Activated CD8-positive, alpha-beta memory T cell treated with anti-CD3 and anti-CD28 coated beads for 4 hours (primary cell): ENCODE measurements at places on chromosomes 6 and 20.

DNA sequence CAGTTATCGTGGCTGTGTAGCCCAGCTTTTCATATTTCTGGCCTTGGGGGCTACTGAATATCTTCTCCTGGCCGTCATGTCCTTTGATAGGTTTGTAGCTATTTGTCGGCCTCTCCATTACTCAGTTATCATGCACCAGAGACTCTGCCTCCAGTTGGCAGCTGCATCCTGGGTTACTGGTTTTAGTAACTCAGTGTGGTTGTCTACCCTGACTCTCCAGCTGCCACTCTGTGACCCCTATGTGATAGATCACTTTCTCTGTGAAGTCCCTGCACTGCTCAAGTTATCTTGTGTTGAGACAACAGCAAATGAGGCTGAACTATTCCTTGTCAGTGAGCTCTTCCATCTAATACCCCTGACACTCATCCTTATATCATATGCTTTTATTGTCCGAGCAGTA is 475 bp downstream of the OR2B6 start:
- DNase-seq, result no peak

DNA sequence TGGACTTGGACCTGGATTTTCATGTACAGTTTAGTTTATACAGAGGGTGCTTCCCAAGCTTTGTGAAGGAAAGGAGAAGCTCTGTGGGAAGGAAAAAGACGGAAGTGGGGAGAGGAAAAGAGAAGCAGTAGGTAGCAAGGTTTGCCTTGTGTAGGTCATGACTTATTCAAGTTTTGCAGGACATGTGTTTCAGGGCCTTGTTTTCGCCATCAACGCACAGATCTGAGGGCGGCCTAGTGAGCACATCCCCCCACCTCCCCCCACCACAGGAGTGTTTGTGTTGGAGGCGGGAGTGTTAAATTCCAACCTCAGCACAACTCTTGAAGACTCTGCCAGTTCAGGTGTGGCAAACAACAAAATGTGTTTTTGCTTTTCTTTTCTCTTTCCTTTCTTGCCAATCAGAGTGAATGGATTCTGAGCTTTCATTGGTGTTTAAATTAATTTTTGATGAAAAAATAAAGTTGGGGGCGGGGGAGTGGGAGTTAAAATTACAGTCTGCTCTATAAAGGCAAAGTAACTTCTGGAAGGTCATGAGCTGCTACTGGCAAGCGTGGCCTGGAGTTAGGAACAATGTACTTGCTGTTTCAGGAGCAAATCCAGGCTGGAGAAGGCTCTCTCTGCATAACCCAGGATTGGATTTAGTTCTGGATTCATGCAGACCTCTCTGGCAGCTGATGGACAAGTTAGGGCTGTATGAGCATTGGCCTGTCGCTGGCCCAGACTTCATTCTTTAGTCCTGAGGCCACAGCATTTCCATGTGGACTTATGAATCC is 338.5 kb downstream of the CD83 start:
- no peak for DNase-seq

- no peak for DNase-seq
Measured at GRCh38 chr20:10463622-10464021, 28.5 kb downstream of the SLX4IP start.

GRCh38 chr6:47810885-47811284 is 29.1 kb downstream of the OPN5 start:
- DNase-seq, result no peak

GRCh38 chr6:54010340-54011276 is 100.6 kb upstream of the MLIP start:
- DNase-seq, result no peak

DNA sequence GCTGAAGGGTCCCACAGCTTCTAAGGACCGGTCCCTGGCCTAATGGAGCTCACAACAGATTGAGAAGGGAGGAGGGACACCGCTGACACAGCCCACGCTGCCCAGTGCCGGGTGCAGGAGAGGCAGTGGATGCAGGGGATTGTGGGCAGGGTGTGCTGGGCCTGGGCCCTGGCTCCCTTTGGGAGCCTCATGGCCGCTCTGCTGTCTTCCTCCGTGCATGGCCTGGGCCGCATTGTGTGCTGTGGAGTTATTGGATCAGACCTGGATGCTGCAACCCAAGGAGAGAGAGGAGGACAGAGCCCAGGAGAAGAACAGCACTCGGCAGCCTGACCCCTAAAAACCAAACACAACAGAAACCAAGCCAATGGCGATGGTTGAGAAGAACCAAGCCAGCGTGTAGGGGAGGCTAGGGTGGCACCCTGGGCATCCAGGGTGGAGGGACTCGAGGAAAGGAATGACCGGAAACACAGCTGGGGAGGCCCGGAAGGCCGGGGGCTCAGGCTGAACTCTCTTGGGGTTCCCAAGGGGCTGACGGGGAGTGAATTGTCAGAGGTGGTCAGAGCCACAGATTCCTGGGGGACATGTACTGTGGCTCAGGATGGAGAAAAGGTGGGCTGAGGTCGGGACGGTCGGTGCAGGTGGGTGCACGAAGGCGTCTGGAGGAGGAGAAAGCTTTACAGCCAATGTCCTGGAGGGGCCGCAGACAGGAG is 41.0 kb downstream of the ERMARD start:
- DNase-seq, result no peak

DNA sequence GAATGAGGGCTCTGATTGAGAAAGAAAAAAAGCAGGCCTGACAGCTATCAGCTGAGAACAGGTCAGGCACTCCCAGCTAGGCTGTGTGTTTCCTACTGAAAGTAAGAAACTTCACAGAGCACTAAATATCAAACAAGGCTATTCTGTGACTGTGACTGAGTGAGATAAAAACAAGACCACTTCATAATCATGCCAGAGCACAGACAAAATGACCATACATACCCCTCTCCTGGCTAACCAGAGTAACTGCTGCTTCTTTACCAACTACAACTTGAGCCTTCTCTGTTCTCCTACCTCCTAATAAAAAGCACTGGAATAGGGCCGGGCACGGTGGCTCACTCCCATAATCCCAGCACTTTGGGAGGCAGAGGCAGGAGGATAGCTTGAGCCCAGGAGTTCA is 6.8 kb upstream of the BTN1A1 start:
- no peak for DNase-seq

DNA sequence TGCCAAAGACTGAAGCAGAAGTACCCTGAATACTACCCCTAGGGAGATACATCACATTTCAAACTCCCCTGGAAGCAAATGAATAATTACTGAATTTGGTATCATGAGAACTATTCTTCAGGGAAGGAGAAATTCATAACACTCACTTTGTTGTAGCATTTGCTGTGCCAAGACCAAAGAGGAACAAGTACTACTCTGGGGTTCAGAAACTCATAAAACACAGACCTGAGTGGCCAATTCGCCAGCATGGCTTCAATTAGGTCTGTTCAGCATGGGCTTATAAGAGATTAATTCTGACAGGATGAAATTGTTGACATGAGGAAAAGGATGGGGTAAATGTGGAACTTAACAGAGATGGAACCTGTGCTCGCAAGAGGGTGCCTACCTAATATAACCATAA is 6.5 kb downstream of the ELOVL5 start:
- DNase-seq, result no peak

DNA sequence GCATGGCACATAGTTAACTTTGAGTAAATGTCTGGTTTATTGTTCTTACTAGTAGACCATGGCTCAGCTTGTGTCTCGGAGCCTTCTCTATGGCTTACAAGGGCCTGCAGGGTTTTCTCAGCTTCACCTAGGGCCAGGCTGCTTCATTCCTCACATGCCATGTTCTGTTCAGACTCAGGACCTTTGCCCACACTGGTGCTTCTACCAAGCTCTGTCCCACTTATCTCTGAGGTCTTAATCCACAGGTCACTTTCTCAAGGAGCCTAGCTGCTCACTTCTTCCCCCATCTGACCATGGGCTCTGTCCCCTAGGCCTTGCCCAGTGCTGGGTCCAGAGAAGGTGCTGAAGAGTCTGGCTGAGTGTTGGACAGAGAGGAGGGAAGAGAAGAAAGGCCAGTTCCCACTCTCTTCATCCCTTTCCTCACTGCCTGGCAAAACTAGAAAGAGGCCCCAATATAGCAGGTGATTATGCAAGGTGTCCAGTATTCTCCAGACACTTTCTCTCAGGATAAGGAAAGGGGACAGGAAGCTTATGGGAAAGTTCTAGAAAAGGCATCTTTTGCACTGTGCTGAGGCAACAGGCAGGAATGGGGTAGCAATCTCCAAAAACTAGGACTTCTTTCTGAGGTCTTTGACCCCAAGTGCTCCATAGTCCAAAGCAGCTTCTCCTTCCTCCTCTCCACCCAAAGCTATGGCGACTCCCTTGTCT is 40.0 kb downstream of the COX4I2 start:
- no peak for DNase-seq

DNA sequence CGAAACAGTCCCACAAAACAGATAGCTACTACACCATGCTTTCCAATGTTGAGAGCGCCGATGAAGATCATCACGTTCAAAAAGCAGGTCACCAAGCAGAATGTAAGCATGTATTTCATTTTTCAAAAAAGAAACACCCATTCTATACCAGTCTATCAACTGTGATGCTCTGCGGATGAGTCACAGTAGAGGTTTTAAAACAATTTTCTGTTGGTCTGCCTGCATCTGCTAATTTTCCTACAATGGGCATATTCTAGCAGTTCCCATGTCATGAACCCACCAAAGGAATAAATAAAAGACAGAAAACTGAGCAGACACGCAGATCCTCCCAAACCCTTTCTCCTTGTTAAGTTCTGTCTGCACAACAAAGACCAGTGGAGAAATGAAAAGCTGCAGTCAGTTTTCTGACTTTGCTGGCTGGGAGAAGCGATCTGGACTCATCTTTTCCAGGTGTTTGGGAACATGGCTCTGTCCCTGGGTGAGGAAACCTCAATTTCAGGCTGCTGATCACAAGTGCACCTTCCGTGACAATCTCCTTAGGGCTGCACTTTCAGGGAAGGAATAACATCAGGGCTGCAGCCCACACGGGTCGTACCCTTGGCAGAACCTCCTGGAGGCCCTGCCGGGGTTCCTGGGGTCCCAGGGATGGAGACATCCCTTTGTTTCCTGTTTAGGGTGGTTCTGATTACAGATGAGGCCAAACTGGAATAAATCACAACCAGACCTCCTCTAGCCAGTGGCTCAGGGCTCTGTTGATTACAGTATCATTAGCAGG is 200.1 kb downstream of the BMP7 start:
- DNase-seq, result no peak

DNA sequence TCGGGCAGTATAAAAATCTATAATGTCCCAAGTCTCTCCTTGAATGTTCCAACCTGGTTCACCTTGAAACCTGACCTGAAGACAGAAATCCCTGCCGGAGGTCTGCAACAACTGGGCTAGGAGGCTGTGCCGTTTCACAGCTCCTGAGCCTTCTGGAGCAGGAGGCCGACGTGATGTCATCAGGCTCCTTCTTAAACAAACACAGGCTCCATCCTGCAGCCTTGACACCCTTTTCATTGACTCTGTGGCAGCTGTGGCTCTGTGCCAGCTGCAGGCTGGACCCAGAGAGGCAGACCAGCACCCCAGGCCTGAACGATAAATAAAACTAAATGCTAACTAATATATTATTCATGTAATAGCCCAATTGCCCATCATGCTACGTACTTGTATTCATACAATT is 483.9 kb downstream of the CD83 start:
- no peak for DNase-seq

DNA sequence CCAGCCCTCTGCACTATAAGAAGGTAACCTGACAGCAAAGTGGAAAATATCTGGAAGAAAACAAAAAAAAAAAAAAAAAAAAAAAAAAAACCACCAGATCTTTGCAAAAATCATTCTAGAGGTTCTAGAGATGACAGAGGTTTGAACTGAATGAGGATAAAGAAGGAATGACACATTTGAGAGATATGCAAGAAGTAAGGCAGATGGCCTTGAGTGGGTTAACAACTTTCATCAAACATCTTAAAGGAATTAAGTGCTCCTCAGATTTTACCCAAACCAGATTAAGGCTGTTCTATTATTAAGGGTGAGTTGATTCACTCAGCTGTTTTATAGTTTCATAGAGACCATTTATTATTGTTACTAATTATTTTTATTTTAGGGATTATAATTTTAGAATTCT is 62.0 kb downstream of the RSPO3 start:
- DNase-seq, result no peak

GRCh38 chr20:45368221-45368980 is 5.4 kb downstream of the SYS1 start:
- DNase-seq, result no peak

GRCh38 chr6:35935469-35935868 is 14.6 kb upstream of the SRPK1 start:
- DNase-seq, result no peak

- no peak for DNase-seq
Measured at GRCh38 chr20:49174183-49174582, 14.0 kb downstream of the STAU1 start.

GRCh38 chr6:31697555-31697954 is 5.6 kb downstream of the ABHD16A start:
- DNase-seq, result no peak

- no peak for DNase-seq
Measured at GRCh38 chr6:164424489-164424888, 884.9 kb downstream of the C6orf118 start.

GRCh38 chr6:4581468-4582385 is 194.5 kb upstream of the CDYL start:
- no peak for DNase-seq

DNA sequence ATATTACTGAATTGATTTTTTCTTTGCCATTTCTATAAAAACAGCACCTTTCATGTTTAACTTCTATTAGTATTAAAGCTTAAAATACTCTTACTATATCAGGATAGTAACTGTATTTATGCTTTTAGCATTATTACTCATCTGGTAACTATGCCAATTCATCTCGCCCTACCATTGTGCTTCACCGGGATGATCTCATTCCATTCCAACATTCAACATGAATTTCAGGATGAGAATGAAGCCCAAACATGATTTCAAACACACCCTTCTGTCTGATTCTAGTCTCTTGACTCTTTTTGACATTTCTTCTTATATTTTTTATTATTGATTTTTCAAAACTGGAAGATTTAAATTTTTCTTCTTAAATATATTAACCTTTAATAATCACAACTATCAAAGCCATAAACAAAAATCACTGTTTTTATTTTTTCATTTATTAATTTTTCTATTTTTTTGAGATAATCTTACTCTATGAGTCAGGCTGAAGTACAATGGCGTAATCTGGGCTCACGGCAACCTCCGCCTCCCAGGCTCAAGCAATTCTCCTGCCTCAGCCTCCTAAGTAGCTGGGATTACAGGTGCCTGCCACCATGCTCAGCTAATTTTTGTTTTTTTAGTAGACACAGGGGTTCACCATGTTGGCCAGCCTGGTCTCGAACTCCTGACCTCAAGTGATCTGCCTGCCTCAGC is 46.7 kb downstream of the GJA1 start:
- DNase-seq, result no peak
